ENCODE measurements at places on chromosomes 11 and 22.
A peak's percentile ranks its signal among the peaks of the same experiment; 100 is the strongest.

DNA sequence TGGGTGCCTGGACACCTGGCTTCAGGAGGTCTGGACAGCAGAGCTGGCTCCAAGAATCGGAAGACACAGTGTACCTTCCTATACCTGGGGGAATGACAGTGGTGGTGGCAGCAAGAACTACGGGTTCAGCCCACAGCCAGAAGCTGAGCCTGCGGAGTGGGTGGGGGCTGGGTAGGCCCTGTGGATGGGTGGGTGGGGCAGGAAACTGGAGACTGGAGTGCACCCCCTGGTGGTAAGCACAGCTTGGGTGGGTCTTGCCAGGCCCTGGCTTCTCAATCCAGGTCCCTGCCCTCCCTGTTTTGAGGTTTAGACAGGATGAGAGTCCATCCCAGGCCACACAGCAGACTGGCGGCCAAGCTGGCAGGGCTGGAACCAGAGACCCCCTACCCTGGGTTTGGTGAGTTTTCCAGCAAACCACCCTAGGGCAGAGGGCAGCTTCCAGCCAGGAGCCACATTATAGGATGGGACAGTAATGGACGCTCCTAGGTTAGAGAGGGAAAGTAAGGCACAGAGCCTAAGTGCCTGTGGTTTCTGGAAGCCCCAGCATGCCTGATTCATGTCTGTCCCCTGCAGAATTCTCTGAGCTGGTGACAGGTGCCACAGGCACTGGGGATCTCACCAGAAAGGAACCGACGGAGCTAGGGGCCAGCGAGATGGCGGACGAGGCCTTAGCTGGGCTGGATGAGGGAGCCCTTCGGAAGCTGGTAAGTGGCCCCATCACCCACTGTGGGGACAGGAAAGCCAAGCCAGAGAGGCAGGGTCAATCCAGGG, 1.7 kb downstream of the SMTN start:
- peaks cover 24% of the 10 kb centered on the region for H3K36me3 ChIP-seq
- H3K27me3 ChIP-seq = no peaks in the 10 kb centered on the region
- peak; percentile 90 for DNase-seq

GRCh38 chr11:134658481-134659225, 246.6 kb upstream of the B3GAT1 start:
- H3K27ac ChIP-seq = no peak overlapping the region
- no peak overlapping the region for H3K4me3 ChIP-seq
- no peak for DNase-seq

DNA sequence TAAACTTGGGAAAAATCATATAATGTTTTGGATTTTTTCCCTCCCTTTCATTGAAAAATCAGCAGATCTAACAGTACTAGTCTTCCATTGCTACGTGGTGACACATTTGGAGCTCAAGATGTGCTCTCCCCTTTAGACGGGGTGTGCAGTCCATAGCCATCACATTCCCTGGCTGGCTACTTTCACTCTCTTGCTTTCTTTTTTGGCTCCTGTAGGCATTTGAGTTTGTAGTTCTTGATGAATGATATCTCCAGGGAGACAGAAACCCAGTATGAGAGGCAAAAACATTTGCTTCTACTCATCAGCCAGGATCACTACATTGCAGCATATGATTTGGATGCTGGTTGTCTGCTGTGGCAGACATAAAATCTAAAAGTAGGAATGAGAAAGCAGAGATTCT, 12.1 kb downstream of the CCDC81 start:
- no peaks in the 10 kb centered on the region for H3K27me3 ChIP-seq
- DNase-seq = no peak
- no peak overlapping the region for H3K4me3 ChIP-seq
- no peak overlapping the region for H3K27ac ChIP-seq
- H3K4me1 ChIP-seq = no peaks in the 10 kb centered on the region

GRCh38 chr11:133064152-133064877, 468.0 kb downstream of the OPCML start:
- no peak overlapping the region for H3K27ac ChIP-seq
- DNase-seq = peak; percentile 69
- no peaks in the 10 kb centered on the region for H3K27me3 ChIP-seq

DNA sequence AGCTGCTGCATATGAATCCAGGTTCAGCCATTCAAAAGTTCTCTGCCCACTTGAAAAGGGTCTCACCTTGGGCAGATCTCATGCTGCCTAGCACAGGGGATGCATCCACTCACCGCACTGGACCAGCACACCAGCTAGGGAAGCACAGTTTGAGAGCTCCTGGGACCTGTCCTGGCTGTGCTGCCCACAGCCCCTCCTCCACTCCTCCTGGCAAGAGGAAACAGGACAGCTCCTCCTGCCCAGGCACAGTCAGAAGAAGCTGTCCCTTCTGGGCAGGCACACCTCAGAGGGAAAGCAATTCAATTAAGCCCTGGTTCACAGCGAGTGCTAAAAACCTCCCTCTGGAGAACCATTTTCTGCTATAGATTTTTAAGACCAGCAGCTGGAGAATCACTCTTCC, 146.7 kb downstream of the ST3GAL4 start:
- DNase-seq = no peak
- H3K27ac ChIP-seq = no peak overlapping the region
- no peaks in the 10 kb centered on the region for H3K4me1 ChIP-seq

- no peak overlapping the region for H3K27ac ChIP-seq
- no peak overlapping the region for H3K4me3 ChIP-seq
- no peaks in the 10 kb centered on the region for H3K27me3 ChIP-seq
- no peaks in the 10 kb centered on the region for H3K4me1 ChIP-seq
- no peak for DNase-seq
These were observed 510.4 kb downstream of the NELL1 start for GRCh38 chr11:21179770-21180169.

DNA sequence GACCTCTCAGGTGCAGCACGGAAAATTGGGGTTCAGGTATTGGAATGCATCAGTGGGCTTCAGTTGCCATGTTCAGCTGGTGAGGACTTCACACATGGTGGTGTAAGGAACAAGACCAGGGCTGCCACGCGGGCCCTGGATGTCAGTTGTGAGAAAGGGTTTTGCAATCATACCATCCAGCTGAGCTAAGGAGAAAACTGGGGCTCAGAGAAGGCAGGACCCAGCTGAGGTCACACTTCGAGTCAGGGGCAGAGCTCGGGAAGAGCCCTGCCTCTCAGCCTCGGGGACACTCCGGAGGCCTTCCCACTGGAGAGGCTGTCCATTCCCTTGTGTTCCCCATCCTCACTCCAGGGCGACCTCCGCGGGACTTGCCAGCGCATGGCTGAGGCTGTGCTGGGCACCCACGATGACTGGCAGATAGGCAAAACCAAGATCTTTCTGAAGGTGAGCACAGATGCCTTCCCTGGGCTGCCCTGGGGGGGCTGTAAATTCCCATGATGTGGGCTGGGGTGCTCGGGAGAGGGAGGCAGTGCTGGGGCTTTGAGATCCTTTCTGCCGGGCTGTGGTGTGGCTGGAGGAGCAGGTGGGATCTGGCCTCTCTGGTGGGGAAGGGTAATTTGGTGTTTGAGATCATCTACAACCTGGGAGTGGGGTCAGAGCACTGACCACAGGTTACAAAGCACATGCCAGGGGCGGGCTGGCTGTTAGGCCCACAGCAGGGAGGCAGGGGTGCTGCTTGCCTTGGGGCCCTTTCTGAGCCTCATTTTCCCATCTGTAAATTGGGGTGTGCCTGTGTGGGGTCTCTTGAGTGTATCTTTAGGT, 47.2 kb downstream of the MYO7A start:
- peak; percentile 23 for DNase-seq
- H3K27ac ChIP-seq = no peak overlapping the region

- no peaks in the 10 kb centered on the region for H3K4me1 ChIP-seq
- H3K4me3 ChIP-seq = no peak overlapping the region
- H3K27me3 ChIP-seq = no peaks in the 10 kb centered on the region
- H3K27ac ChIP-seq = no peak overlapping the region
- H3K36me3 ChIP-seq = no peaks in the 10 kb centered on the region
These were observed 69.2 kb downstream of the COMMD9 start for GRCh38 chr11:36219996-36220395.

GRCh38 chr11:122863704-122864326, 18.7 kb upstream of the JHY start:
- no peaks in the 10 kb centered on the region for H3K4me1 ChIP-seq
- H3K27me3 ChIP-seq = no peaks in the 10 kb centered on the region
- H3K4me3 ChIP-seq = no peak overlapping the region
- no peak for DNase-seq
- H3K27ac ChIP-seq = no peak overlapping the region
- H3K36me3 ChIP-seq = no peaks in the 10 kb centered on the region

- no peak overlapping the region for H3K4me3 ChIP-seq
- no peaks in the 10 kb centered on the region for H3K36me3 ChIP-seq
These were observed 30.3 kb downstream of the RIC3 start for GRCh38 chr11:8138526-8138925.

DNA sequence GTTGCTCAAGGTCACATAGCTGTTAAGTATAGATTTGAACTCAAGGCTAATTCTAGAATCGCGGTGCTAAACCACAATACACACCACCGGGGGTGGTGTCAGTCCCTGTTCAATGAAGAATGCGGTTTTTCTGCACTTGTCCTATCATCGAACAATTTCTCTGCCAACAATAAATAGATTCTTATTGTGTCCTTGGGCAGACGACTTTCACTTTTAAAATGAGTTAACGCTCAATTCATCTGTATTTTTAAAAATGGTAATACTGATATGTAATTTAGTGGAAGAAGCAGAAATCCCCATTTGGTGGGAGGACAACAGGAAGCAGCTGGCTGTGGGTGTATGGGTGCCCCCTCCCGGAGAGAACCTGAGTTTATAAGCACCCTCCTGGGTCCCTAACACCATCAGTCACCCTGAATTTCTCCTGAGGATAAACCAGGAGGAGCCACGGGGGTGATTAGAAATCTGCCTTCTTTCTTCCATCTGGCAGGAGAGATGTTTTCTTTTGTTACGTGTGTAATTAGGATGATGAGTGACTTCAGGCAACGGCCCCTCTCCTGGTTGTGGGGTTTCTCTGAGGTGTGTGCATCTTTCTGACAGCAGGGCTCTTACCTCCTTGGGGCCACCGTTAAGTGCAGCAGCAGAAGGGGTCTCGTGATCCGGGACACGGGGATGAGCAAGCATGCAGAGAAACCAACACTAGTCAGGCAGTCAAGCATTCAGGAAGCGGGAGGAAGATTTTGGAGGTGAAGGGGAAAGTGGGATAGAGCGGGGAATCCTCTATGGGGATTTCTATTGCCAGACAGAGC, 87.7 kb downstream of the GRAMD1B start:
- H3K27me3 ChIP-seq = no peaks in the 10 kb centered on the region
- H3K4me3 ChIP-seq = no peak overlapping the region
- no peaks in the 10 kb centered on the region for H3K4me1 ChIP-seq
- H3K27ac ChIP-seq = no peak overlapping the region
- no peak for DNase-seq

GRCh38 chr22:33095661-33096060, 37.5 kb upstream of the SYN3 start:
- H3K4me1 ChIP-seq = no peaks in the 10 kb centered on the region
- H3K27me3 ChIP-seq = no peaks in the 10 kb centered on the region
- no peak overlapping the region for H3K27ac ChIP-seq
- no peaks in the 10 kb centered on the region for H3K36me3 ChIP-seq
- H3K4me3 ChIP-seq = no peak overlapping the region
- DNase-seq = no peak

GRCh38 chr22:49627217-49628181, 200.2 kb downstream of the BRD1 start:
- no peaks in the 10 kb centered on the region for H3K4me1 ChIP-seq
- no peak for DNase-seq
- no peaks in the 10 kb centered on the region for H3K36me3 ChIP-seq

DNA sequence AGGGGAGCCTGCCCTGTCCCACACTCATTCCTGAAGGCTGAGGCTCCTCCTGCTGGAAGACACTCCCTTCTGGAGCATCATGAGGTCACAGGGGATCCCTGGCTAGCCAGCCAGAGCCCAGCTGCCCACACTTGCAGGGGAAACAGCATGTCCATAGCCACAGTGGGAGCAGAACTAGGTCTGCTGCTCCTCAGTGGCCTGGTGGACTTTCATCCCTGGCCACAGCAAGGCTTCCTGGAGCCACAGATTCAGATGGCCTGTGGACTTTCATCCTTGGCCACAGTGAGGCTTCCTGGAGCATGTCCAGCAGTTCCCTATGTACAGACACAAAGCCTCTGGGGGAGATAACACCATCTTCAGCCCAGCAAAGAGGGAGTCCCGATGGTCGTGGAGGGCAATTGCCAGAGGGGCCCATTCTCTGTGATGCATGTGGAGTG, 5.9 kb upstream of the APOL6 start:
- no peak for DNase-seq
- H3K4me3 ChIP-seq = no peak overlapping the region
- H3K27me3 ChIP-seq = no peaks in the 10 kb centered on the region
- peaks cover 14% of the 10 kb centered on the region for H3K4me1 ChIP-seq
- no peak overlapping the region for H3K27ac ChIP-seq

- no peak for DNase-seq
- no peak overlapping the region for H3K4me3 ChIP-seq
- no peaks in the 10 kb centered on the region for H3K36me3 ChIP-seq
- H3K27me3 ChIP-seq = no peaks in the 10 kb centered on the region
- no peak overlapping the region for H3K27ac ChIP-seq
These were observed 430.0 kb downstream of the NTM start for GRCh38 chr11:131800452-131800851.

- no peaks in the 10 kb centered on the region for H3K36me3 ChIP-seq
- no peaks in the 10 kb centered on the region for H3K4me1 ChIP-seq
- H3K4me3 ChIP-seq = no peak overlapping the region
- no peak for DNase-seq
These were observed 96.1 kb upstream of the THY1 start for GRCh38 chr11:119518746-119519730.

DNA sequence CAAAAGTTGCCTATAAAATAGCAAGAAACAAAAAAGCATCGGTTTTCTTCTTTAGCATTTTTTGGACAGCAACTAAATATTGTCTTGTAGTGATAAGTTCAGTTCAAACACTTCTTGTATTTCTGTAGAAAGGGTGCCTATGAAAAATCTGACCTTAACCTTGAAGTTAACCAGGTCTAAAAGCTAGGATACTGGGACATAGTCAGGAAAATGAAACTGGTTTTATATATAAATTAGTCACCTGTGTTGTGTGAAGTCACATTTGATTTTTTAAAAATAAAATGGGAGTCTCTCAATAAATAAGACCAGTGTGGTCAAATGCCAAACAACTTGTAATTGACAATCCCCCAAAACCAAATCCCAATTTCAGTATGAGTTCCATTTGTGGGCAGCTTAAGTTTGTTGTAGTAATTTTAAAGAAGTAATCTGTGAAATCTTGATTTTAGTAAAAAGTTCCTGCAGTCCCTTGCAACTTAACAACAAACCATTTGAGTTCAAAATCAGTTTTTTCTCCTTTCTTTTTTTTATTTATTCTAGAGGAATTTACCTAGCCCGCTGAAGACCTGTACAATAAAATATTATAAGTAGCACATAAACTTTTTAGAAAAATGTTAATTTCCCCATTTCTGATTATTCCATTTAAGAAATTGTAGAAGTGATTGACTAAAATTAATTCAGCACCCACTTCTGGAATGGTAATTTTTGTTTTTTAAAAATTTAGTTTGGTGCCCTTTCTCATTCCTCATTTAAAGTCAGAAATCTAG, 84.5 kb upstream of the PPARA start:
- no peak for DNase-seq
- H3K27ac ChIP-seq = peak overlapping the region; percentile 99
- peaks cover 5% of the 10 kb centered on the region for H3K36me3 ChIP-seq
- H3K4me3 ChIP-seq = peak overlapping the region; percentile 27
- no peaks in the 10 kb centered on the region for H3K27me3 ChIP-seq
- peaks cover 61% of the 10 kb centered on the region for H3K4me1 ChIP-seq

- no peak for DNase-seq
- H3K4me1 ChIP-seq = no peaks in the 10 kb centered on the region
- no peak overlapping the region for H3K4me3 ChIP-seq
- H3K36me3 ChIP-seq = no peaks in the 10 kb centered on the region
- H3K27me3 ChIP-seq = no peaks in the 10 kb centered on the region
These were observed 67.8 kb downstream of the FAM168A start for GRCh38 chr11:73530109-73530508.

- no peaks in the 10 kb centered on the region for H3K36me3 ChIP-seq
- H3K27me3 ChIP-seq = no peaks in the 10 kb centered on the region
- no peak overlapping the region for H3K4me3 ChIP-seq
- no peak for DNase-seq
These were observed 34.5 kb upstream of the OLFML1 start for GRCh38 chr11:7450836-7451235.

Data from ascending aorta (tissue), 2 donors.